AG09309 (cell line): ENCODE measurements at places on chromosomes 5 and 9.

- DNase-seq = no peak
These were observed 10.6 kb upstream of the P4HA2 start for GRCh38 chr5:132238169-132238744.

DNA sequence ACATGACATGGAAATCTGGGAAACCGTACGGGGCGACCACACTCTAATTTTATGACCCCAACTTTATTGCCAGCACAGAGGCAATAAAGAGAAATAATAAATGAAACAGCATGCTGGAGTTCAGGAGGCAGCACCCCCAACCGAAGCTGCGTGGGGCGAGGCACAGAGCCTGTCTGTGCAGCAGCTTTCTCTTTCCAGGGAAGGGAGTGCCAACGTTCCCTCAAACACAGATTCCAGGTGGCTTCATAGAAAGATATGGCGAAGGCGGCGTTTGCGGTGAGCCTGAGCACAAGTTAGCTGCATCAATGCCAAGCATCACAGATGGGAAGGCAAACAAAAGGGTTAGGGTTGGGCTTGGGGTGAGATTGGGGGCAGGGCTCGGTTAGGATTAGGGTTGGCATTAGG lies 114.8 kb downstream of the HSD17B3 start:
- no peak for DNase-seq

DNA sequence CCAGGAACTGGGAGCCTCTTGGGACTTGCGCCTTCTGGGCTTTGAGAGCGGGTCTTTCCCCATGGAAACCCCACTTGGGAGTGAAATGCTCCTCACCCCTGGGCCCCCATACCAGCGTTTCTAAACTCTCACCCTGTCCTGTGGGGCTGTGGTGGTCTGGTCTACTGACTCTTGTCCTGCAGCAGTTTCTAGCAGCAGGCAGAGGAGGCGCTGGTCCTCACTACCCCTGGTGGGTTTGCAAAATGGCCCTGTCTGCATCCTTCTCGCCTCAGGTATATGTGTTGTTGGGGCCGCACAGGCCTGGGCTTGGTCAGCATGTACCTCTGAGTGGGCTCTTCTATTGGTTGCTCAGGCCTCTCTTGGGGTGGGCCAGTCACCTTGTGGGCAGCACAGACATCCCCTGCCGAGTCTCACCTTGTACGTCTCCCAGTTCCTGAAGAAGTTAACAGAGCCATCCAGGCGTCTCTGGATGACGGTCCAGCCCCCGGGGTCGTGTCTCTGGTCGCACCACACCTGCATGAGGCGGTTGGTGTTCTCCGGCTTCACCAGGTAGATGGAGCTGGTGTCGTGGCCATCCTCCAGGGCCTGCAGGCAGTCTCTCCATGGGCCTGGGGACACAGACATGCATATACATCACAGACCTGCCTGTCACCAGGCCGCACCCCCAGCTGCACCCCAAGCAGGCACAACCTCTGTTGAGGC lies 29.0 kb downstream of the ANGPTL2 start:
- DNase-seq = no peak

- DNase-seq = no peak
These were observed 560.7 kb downstream of the HTR1A start for GRCh38 chr5:63401436-63402046.

DNA sequence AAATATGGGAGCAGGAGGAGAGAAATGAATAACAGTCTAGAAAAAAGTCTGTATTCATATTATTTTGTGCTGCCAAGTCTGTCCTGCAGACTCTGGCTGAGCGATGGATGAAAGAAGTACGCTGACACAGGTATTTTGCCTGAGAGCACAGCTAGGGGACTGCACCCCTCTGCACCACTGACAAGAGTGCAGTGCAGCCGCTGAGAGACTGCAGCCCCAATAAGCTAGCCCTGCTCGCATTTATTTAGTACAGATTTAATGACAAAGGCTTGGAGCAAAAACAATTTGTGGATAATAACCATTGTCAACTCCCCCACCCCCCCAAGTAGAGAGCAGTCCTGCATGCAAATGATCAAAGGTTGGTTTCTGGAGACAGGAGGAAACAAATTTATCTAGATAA lies 13.3 kb upstream of the MRPS30 start:
- DNase-seq = no peak

DNA sequence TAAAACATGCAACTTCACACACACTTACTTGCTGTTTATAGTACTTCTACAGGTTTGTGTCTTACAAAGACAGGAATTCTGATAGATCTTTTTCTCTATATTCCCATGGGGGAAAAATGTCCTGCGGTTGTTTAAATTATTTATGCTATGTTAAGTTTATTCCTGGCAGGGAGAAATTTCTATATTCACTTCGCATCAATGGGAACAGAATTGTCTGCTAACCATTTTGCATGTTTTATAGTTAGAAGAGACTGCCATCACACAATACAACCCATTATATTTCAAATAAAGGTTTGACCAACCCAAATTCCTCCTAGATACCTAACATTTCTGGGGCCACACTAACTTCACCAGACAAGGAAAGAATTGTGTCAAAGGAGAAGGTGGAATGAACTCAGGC lies 110.0 kb upstream of the PRR16 start:
- no peak for DNase-seq

GRCh38 chr9:88775559-88775958 lies 215.7 kb upstream of the S1PR3 start:
- no peak for DNase-seq

DNA sequence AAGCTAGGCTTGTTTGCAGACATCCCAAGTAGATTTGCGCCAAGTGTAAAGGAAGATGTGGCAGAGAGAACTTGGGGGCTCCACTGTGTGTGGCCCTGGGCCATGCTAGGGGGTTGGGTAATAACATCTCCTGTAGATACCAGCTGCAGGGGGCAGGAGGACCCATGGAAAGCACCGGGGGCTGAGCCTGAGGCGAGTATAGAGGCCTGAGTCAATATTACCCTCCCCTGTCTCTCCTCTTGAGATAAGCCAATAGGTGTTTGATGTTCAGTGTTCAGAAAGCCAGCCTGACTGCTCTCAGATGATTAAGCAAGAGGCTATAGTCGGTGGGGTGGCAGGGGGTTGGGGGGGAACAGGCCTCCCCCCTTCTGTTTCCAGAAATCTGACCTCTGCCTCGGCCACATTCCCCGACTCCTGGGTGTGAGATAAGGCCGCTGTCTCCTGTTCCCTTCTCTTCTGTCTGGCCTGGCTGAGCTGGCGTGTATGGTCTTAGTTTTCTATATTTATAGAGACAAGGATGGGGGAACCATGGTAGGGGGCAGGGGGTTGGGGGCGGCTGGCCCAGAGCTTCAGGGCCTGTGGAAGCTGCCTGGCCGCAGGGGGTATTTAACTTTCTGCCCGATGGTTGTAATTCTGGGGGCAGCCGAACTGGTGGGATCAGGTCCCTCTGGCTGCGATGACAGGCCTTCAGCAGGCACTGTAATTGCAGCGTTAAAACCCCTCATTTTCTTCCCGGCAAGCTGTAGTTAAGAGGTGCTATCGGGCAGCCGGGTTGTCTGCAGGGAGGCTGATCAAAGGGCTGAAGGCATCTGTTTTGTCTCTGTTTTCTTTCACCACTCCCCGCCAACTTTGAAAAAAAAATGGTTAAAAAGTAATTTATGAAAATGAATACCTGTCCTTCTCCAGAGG lies 292.0 kb downstream of the NSG2 start:
- DNase-seq = no peak

DNA sequence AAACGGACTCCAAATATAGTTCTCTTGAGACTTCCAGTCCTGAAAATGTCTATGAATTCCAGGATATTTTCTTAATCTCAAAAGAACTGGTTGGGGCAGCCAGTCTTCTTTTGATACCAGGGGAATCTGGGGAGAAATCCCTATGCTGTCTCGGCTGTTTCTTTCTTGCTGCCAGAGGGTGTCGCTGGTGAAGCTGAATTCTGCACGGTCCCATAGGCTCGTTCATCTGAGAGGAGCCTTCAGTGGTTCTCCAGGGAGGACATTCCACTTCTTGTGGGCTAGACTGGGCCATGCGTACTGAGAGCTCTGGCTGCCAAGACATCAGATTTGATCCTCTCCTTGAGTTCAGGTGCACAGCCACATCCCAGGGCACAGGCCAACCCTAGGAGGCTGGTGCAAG lies 155.0 kb upstream of the CLINT1 start:
- DNase-seq = no peak

- DNase-seq = no peak
These were observed 182.0 kb downstream of the GIN1 start for GRCh38 chr5:102937894-102938293.

DNA sequence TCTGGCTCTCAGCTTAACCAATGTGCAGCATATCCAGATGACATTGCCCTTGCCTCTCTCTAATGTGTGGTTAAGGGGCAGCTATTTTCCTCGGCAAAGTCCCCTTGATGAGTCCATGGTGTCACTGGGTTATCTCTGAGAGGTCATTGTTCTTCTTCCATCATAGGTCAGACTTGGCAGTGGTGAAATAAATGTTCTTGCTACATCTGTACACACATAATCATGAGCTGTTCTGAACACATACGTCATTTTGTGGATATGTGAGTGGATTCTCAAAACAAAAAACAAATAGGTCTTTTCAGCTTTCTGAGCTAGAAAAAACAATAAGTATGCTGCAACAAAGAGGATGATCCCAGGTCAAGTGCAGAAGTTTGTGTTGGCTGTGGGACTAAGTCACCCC lies 134.7 kb upstream of the PTPN3 start:
- DNase-seq = no peak

- DNase-seq = peak; percentile 29
These were observed 19.6 kb downstream of the ZNF131 start for GRCh38 chr5:43140286-43140685.

GRCh38 chr5:160150381-160150780 lies 31.1 kb upstream of the PWWP2A start:
- DNase-seq = no peak

DNA sequence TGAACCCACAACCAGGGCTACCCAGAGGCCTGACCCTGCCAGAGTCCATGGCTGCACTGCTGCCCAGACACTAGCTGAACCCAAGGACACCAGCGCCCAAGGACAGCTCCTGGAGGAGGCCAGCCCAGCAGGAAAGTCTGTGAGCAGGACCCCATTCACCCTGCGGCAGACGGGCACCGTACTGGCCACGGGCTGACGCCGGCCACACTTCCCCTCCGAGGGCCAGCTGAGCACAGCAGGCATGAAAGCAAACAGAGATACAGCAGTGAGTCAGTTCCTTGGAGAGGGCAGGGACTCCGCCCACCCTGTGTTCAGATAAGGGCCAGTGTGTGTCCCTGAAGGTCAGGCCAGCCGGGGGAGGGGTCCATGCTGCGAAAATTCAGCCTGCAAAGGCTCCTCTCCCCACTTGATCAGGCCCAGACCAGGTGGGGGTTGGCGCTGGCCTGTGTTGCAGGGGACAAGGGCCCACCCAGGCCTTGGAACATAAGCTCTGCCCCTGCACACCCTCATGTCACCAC lies 3.2 kb downstream of the RNF208 start:
- no peak for DNase-seq

- DNase-seq = no peak
These were observed 173.4 kb downstream of the DNAH5 start for GRCh38 chr5:13771011-13771571.

- no peak for DNase-seq
These were observed at the start of gene AQP3 for GRCh38 chr9:33446946-33447798. AQP3 (minus strand) TSS chr9:33447593; CDS start chr9:33447530, 63 bp downstream.

- no peak for DNase-seq
These were observed 21.6 kb downstream of the ANKS6 start for GRCh38 chr9:98774746-98775145.

- no peak for DNase-seq
These were observed 152.0 kb downstream of the SH3GL2 start for GRCh38 chr9:17730899-17731298.

GRCh38 chr5:67808340-67808739 lies 407.2 kb upstream of the PIK3R1 start:
- DNase-seq = no peak

DNA sequence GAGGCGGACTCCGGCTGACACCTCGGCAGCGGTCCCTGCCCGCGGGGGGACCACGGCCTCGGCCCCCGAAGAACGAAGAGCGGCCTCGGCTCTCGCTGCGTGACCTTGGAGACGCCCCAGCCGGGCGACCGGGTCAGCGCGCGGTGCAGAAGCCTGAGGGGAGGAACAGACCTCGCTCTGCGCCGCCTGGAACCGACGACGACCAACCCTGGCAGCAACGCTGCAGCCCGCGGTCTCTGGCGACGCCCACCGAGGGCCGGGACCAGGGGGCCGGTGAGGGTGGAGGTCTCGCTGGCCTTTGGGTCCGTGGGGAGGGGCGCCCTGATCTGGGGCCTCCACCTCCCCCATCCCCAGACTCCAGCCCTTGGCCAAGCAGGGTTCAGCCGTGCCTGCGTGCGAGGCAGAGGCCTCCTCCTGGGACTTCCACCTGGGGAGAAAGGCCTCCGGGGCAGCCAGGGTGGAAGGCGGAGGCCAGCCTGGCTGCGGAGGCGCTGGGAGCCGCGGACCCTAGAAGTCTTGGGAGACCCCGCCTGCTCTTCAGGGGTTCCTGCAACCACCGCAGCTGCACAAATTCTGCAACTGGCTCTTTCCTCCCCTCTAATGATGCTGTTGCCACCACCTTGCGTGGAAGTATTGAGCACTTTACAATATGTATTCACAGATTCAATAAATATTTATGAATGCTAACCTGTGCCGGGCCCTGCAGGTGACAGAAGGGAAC lies 44.3 kb upstream of the SLC12A7 start:
- DNase-seq = no peak

- DNase-seq = no peak
These were observed 17.0 kb upstream of the SSBP2 start for GRCh38 chr5:81767938-81768337.

- DNase-seq = no peak
These were observed 905 bp downstream of the CDK9 start for GRCh38 chr9:127786773-127787104.

- no peak for DNase-seq
These were observed 9.9 kb downstream of the HNRNPAB start for GRCh38 chr5:178214160-178214803.

DNA sequence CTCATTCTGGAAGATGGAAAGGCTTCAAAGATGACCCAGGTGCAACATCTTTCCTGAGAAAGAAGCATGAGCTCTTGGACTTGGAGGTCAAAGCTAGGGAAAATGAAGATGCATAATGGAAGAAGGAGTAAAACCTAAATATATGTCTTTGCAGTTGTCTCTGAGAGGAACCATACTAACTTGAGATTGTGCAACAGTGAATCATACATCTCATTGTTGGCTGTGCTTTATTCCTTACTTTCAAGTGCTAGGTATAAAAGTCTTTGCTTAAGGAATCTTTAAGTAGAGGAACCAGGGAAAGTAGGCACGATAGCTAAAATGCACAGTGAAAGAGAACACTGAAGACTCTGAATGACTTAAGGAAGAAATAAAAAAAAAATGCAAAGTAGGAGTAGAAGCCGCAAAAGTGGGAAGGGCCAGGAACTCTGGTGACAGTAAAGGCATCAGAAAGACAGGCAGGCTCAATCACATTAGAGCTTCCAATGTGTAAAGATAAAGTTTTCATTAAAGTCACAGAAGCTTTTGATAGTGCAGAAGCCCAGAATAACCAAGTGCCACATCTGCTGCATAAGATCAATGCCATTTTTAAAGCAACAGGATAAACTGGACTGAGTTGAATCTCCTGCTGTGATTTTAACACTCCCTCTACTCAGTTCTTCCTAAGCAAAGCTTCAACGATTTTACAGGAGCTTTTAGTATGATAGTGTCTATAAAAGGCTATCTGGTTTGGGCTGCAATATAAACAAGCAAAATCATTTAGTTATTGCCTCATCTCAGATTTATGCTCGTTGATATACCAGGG lies 432.3 kb upstream of the EDIL3 start:
- DNase-seq = no peak
